ENCODE measurements at places on chromosomes 12 and 14.

DNA sequence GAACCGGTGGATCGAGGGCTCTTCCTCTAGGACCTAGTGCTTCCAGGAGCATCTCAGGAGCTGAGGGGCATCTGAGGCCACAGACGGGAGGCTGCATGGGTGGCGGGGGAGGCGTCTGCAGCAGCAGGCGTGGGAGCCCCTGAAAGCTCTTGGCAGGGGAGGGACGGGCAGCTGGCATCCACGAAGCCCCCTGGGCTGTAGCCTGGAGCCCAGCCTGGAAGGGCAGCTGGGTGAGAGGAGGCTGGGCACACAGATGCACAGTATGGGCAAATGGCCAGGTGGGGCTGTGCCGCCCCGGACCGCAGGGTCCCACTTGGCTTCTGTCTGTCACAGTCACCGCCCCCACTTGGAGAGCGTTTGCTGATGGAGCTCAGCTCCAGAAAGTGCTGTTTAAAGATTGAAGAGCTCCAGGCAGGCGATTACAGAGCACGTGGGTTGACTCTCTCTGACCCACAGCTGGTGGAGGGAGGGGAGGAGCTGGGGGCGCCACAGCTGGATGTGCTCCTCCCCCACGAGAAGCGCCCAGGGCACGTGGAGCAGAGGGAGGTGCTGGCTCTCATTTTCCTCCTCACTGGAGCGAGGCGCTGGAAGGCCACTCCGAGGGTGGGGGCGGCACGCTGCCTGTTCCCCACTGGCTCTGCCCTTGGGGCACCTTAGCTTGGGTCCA lies 155.0 kb upstream of the C14orf180 start:
- no peak for DNase-seq

- DNase-seq, result no peak
Measured at GRCh38 chr12:77722536-77722935, 108.2 kb upstream of the NAV3 start.

DNA sequence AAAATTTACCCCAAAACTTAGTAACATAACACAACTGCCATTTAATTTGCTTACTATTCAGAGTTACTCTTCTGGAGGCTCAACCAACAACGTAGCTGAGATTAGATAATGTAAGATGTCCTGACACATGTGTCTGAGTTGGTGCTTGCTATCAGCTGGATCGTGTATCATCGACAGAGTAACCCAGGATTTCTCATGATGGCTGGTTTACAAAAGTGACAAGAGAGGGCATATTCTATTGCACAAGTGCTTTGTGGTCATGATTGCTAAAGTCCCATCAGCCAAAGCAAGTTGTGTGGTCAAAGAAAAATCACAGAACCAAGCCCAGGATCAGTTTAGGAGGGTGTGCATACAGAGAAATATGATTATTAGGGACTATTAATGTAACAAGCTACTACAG lies 73.4 kb downstream of the CAPZA3 start:
- no peak for DNase-seq

DNA sequence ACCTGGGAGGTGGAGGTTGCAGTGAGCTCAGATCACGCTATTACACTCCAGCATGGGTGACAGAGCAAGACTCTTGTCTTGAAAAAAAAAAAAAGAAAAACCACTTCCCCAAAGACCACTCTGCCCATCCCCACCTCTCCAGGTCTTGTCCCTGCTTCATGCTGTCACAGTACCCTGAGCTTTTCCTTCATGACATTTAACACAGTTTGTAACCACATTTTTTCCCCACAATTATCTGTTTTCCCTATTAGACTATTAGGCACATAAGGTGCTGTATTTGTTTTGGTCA lies 6.9 kb downstream of the HECTD1 start:
- DNase-seq, result no peak

DNA sequence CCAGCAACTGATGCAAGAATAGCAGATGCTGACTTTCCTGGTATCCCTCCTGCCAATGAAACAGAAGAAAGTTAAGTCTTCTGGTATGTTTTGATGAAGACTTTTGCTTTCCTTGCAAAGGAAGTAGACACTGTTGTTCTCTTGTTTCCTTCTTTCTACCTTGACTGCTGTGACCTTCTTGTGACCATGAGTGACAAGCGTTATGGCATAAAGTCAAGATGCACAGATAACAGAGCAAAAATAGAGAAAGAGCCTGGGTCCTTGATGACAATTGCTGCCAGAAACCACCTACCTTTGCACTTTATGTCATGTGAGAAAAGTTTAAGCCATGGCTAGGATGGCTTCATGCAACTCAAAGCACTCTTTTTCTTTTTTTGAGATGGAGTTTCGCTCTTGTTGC lies 49.2 kb upstream of the LTA4H start:
- DNase-seq, result no peak

DNA sequence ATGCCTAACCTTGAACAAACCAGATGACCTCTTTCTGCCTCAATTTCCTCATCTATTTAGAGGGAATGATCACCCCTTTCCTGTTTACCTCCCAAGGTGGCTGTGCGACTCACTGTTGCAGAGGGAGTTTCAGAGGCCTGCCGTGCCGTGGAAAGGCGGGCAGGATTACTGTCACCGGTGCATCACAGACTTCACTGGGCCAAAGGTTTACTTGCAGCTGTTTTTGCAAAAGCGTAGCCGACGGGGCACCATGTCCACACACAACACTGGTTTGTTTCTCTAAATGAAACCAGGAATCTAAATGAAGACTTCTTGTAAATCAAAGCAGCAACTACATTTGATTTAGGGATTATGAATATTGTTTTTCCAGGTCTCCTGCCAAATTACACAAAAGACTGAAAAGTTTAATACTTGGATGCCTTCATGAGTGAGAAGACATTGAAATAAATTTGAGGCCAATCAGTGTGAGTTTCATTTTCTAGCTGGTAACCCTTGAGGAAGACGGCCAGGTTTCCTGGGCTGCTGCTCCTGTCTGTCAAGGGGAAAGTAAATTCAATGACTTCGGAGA lies 696.1 kb upstream of the TMEM132C start:
- no peak for DNase-seq

GRCh38 chr12:22653791-22654190 lies 28.8 kb downstream of the ETNK1 start:
- DNase-seq, result no peak

- DNase-seq, result no peak
Measured at GRCh38 chr14:34766606-34767005, 52.2 kb upstream of the CFL2 start.

GRCh38 chr12:111393700-111394300 lies 11.9 kb upstream of the SH2B3 start:
- DNase-seq, result no peak

GRCh38 chr12:109902891-109903418 lies 2.9 kb downstream of the TCHP start:
- no peak for DNase-seq

- DNase-seq, result no peak
Measured at GRCh38 chr14:65115615-65116014, 13.3 kb upstream of the MAX start.

DNA sequence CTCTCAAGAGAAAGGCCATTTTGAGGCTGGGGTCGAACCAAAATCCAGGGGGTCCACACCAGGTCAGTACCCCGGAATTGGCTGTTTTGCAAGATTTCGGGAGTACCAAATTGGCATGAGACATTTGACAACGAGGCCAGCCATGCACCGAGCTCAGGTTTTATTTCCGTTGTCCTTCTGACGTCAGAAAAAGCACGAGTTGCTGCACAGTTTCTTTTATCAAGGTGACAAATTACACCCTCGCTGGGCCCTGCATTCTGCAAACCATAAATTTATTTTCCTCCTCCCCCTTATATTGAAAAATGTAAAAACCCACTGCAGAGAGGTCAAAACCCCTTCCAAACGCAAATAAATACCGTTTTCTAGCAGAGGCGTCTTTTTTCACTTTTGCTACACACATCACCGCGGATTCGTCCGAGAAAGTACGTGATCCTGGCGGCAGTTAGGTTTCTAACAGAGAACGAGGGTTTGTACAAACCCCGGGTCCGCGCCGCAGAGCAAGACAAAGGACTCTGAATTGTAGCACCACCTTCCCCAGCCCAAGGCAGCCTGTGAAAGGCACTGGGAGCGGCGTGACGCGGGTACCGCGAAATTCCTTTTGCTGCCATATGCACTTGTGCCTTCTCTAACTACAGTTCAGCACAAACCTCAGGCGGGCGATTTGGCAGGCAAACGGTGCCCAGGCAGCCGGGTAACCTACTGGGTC lies 1.8 kb downstream of the SLC38A1 start:
- DNase-seq, result no peak

DNA sequence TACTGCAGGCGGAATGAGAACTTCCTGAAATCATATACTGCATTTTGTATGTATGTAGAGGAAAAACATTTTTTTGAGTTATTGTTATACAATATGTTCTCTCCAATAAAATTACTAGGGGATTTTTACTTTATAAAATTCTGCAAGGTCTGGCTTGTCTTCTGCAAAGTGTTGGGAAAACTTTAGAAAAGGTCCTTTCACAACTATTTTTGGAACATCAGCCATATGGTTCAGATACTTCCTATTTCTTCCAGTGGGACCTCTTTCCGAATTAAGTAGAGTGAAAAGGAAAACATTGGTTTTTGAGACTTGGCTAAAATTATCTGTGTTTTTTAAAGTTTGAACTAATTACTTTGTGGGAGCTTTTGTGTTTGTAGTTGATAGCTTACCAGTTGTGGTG lies 52.7 kb downstream of the DAAM1 start:
- no peak for DNase-seq

DNA sequence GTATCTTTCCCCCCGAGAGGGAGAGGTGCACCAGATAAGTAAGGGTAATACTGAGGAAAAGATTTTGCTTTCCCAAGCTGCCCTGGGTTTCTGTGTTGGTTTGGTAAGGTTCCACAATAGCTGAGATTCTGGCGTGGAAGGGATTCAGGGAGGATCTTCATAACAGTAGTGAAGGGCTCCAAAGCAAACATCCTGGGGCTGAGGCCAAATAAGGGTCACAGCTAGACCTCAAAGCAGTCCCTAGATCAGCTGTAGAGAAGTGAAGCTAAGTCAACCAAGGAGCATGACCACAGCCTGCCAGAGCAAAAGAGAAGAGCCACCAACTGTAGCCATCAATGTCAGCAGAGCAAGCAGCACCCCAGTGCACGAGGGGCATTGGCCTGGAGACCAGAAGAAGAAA lies 73.2 kb upstream of the SLC35F4 start:
- DNase-seq, result no peak

DNA sequence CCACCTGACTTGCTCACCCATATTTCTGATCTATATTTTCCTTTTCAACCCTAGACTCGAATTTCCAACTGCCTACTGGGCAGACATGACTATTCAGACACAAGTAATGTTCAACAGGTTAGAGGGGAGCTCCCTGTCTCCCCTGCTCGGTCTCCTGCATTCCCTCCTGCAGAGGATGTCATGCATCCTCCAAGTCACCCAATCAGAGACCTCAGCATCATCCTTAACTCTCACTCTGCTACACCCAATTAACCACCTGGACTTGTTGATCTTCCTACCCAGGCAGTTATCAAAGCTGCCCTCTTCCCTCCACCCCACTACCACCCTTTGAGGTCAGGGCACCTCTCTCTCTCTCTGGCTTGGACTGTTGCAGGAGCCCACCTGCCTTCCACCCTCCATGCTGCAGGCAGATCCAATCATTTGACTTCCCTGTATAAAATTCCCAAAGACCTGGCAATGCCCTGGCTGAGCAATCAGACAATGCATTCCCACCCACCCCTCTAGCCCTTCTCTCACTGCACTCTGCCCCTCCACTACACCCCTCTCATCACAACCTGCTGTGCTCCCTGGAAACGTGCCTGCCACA lies 10.9 kb downstream of the FAIM2 start:
- DNase-seq, result no peak

- no peak for DNase-seq
Measured at GRCh38 chr12:26614011-26614616, 218.9 kb downstream of the ITPR2 start.

- DNase-seq, result no peak
Measured at GRCh38 chr14:91098591-91098990, 15.3 kb upstream of the DGLUCY start.

- DNase-seq, result no peak
Measured at GRCh38 chr12:115897729-115898128, 379.8 kb downstream of the MED13L start.

GRCh38 chr14:103547941-103548462 lies 14.5 kb downstream of the BAG5 start:
- DNase-seq, result no peak

DNA sequence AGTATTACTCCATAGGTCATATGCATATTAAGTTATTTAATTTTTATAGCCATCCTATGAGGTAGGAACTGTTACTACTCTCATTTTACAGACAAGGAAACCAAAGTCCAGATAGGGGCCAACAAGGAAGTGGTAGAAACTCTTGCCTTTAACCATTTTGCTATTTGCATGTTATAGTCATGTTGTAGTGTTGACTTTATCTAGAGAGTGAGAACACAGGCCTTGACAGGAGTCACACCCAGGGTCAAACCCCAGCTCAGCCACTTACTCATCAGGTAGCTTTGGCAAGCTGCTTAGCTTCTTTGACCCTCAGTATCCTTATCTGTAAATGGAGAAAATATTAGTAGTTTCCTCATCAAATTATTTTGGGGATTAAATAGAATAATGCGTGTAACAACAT lies 156.2 kb downstream of the CAND1 start:
- DNase-seq, result no peak

- no peak for DNase-seq
Measured at GRCh38 chr14:69505338-69506240, 21.1 kb downstream of the PLEKHD1 start.

GRCh38 chr14:76922584-76922983 lies 96.4 kb downstream of the LRRC74A start:
- no peak for DNase-seq

GRCh38 chr12:52091061-52091460 lies 11.6 kb downstream of the SMIM41 start:
- DNase-seq, result no peak

DNA sequence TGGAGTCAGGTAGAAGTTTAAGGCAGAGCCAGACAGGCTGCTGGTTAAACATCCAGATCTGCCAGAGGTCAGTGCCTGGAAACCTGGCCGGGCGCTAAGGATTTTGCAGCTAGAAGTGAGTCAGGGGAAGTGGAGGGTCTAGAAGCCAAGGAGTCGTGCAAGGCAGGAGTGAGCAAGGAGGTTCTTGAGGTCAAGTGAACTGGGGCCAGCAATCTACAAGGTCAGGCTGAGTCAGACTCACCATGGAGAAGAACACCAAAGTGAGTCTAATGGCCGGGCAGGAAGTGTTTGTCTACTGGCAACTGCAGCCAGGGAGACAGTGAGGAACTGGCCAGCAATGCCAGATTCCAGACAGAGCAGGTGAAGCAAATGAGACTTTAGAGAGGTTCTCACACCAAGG lies 628.2 kb downstream of the ETNK1 start:
- DNase-seq, result no peak

DNA sequence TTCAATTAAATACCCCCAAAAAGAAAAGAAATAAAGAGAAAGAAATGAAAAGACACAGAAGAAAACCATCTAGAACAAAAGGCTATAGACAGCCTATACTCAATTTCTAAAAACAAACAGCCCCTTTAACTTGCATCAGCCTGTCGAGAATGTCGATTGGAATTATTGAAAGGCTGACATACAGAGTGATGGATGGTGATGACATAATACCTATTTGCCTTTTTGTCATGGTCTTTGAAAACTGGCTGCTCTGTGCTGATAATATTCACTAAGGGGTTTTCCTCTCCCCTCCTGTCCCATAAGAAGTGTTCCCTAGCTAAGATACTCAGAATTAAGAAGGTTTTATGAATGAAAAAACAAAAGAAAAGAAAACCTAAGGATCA lies 393.7 kb downstream of the SOX5 start:
- DNase-seq, result no peak

Measured in LNCaP clone FGC (cell line).